Activated T-cell treated with anti-CD3 and anti-CD28 coated beads, Interleukin-2, amount 50 U/mL, for 24 hours (primary cell): ENCODE measurements at places on chromosomes 3 and 15.
A peak's percentile ranks its signal among the peaks of the same experiment; 100 is the strongest.

- peak; percentile 63 for DNase-seq
These were observed 928 bp downstream of the CEP97 start for GRCh38 chr3:101725194-101725889.

DNA sequence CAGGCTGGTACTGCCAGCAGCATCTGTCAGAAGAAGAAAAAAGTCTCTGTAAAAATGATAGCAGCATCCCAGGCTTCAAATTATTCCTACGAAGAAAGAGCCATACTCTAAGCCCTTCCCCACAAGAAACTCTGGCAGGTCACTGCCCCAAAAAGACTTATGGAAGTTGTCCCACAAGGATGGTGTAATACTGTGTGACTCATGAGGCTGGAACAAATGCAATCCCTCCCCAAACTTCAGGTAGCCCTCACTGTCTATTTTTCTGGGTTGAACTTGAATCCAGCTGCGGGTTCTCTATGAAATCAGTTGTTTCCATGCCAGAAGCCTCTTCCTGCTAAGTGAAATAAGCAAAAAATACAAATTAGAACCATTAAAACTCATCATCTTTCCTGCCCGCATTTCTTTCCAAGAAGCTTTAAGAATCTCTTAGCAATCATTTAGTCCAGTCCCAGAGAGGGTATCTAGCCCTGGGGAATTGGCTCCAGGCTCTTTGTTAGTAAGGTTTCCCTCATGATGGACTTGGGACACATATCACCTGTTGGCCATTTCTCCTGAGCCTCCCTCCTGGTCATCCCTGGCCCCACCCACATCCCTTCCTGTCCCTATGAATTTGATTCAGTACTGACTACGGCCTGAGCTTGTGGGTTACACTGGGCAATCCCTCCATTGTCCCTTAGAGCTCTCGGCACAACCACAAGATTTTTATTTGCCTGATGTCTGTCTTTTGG is 51.7 kb downstream of the FAM174B start:
- no peak for DNase-seq

GRCh38 chr15:62964251-62964650 is 78.3 kb upstream of the TPM1 start:
- no peak for DNase-seq

GRCh38 chr3:54875596-54876268 is 52.1 kb downstream of the LRTM1 start:
- no peak for DNase-seq

GRCh38 chr3:142165194-142165593 is 15.8 kb upstream of the TFDP2 start:
- DNase-seq, result no peak

GRCh38 chr3:28915741-28916500 is 364.9 kb upstream of the RBMS3 start:
- DNase-seq, result no peak

- DNase-seq, result peak; percentile 38
These were observed at the start of gene CDCP1 for GRCh38 chr3:45145681-45146614. Gene CDCP1, minus strand, starts transcription at chr3:45146378. Its CDS starts 91 bp downstream, at chr3:45146287.

- DNase-seq, result no peak
These were observed 156.6 kb downstream of the MCTP2 start for GRCh38 chr15:94387849-94388441.

GRCh38 chr3:69524816-69525215 is 138.9 kb upstream of the FRMD4B start:
- no peak for DNase-seq

DNA sequence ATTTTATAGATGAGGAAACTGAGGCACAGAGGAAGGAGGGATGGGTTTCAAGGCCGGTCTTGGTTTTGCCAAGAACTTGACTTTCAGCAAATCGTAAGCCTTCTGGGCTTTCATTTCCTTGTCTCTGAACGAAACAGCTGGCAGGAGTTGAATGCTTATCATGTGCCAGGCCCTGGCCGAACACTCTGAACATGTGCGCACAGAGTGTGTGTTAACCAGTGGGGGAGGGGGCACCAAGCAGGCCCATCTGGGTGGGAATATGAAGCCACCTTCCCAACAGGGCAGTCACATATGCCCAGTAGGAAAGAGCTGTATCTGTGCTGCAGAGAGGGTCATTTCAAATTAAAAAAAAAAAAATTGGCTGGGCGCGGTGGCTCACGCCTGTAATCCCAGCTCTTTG is 29.3 kb downstream of the ZNF710 start:
- DNase-seq, result no peak

DNA sequence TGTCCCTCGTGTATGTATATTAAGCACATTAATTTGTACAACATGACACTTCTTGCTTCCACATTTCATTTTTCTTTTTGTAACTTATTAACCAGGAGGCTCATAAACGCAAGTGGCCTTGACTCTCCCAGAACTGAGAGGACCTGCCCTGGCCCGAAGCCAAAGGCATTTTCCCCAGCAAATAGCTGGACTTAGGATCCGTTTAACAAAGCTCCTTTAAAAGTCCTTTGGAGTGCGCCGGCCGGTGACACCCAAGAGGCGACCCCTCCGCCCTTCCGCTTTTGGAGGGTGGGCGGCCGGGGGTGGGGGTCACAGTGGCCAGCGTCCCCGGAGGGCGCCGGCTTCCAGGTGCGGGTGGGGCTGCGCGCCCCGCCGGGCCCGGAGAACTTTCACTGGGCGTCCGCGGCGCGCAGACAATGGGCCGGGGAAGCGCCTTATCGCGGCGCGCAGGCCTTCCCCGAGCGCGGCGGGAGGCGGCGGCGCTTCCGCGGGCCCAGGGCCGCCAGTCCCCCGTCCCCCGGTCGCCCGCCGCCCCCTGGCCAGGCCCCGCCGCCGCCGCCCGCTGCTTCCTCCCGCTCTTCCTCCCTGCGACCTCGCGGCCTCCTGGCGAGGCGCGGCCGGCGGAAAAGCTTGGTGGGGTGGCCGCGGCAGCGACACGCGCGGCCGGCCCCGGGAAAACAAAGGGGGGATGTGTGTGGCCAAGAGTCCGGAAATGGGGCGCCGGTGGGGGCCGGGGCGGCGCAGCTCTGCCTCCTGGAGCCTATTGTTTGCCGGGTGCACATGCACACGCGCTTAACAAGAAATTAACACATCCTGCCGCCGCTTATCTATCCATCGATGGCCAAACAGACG is 613.4 kb downstream of the MCTP2 start:
- no peak for DNase-seq

GRCh38 chr15:38254051-38254883 is 1.6 kb downstream of the SPRED1 start:
- no peak for DNase-seq

DNA sequence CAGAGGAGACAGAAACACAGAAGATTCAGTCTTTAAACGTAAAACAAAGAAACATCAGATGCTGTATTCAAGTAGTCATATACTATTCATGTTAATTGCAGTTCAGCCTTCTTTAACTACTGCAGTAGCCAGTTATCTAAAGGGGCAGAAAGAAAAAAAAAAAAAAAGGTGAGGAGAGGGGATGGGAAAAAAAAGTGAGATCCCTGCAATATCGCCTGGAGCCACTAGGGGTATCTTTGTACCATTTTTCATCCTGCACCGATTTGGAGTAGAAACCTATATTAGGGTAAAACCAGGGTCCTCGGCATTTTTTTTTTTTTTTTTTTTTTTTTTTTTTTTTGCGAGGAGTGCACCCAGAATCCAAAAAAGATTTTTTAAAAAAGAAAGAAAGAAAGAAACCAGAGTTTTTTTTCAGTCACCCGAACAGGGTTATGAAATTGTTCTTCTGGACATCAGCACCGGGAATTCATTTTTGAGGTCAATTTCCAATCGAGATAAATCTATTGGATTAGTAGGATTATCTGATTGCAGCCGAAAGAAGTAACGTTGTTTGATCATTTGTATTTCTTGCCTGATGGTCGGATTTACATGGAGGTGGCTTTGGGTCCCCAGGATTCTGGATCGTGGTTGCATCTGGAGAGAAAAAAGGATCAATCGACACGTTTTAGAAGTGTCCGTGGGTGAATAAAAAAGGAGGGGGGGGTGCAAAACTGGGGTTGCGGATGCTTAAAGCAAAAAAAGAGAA is 186.7 kb downstream of the NLGN1 start:
- DNase-seq, result no peak

DNA sequence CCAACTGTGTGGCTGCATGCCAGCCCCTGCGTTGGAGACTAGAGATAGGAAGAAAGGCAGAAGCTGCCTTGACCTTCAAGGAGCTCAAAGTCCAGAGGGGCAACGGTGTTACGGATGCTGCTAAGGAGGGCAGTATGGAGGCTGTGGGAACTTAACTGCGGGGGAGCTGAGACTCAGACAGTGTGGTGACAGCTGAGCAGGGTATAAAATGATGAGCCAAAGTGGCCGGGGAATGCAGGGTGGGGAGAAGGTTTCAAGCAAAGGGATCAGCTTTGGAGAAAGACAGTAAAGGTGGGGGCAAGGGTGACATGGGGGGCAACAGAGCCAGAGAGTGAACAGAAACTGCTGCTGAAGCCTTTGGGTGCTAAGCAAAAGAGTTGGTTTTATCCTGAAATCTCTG is 6.2 kb upstream of the CYP1A2 start:
- no peak for DNase-seq

GRCh38 chr3:125381314-125381713 is 6.2 kb upstream of the ZNF148 start:
- no peak for DNase-seq

- no peak for DNase-seq
These were observed 84.6 kb upstream of the DCBLD2 start for GRCh38 chr3:98986073-98986472.

DNA sequence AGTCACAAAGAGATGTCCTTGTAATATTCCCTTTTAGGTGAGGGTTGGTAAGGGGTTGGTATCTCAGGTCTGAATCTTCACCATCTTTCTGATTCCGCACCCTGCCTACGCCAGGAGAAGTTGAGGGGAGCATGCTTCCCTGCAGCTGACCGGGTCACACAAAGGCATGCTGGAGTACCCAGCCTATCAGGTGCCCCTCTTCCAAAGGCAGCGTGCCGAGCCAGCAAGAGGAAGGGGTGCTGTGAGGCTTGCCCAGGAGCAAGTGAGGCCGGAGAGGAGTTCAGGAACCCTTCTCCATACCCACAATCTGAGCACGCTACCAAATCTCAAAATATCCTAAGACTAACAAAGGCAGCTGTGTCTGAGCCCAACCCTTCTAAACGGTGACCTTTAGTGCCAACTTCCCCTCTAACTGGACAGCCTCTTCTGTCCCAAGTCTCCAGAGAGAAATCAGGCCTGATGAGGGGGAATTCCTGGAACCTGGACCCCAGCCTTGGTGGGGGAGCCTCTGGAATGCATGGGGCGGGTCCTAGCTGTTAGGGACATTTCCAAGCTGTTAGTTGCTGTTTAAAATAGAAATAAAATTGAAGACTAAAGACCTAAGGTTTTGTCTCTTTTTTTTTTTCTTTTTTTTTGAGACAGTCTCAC is 19.8 kb downstream of the TYRO3 start:
- DNase-seq, result no peak

DNA sequence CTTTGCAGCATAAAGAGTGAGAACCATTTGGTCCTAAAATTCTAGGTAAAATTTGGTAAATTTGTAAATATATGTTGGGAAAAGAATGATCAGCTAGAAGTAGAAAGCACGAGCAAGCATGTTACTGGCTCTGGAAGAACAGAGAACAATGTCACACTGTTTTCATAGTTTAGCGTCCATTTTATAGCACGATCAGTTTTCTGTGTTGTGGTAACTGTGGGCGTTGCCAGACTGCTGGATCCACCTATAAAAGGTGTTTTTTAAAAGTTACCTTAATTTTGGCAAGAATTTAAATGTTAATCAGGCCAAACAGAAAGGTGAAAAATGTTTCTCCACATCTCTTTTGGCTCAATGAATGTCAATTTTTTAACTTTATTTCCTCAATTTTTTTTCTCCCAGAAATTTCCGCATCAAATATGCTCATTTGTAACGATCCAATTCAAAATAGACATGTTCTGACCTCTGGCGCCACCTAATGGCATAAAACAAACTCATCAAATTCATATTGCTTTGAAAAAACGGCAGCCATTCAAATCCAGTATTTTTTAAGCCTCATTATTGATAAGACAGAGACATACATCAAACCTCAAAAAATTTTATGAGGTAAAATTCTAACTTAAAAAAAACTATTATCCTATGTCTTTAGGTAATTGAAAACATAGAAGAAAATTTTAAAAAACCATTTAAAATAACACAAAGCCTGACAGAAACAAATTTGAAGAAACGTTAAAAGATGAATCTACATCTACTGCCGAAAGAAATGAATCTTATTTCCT is 5.5 kb upstream of the GP5 start:
- no peak for DNase-seq

DNA sequence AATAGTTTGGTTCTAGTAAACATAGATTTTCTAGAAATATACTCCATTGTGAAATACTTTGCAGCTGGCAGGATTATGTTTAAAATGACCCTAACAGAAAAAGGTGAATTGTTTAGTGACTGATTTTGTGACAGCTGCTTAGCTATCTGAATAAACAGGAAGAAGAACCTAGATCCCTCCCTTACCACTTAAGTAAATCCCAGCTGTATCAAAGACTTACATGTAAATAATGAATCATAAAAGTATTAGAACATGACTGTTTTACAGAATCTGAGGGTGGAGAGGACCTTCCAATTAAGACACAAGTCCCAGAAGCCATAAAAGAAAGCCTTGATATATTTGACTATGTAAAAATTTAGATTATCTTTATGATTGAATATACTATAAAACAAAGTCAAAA is 15.9 kb downstream of the SLC49A4 start:
- DNase-seq, result no peak

GRCh38 chr15:77440378-77440999 is 19.8 kb downstream of the HMG20A start:
- no peak for DNase-seq

- DNase-seq, result no peak
These were observed 107.0 kb downstream of the IGF2BP2 start for GRCh38 chr3:185717627-185718402.

DNA sequence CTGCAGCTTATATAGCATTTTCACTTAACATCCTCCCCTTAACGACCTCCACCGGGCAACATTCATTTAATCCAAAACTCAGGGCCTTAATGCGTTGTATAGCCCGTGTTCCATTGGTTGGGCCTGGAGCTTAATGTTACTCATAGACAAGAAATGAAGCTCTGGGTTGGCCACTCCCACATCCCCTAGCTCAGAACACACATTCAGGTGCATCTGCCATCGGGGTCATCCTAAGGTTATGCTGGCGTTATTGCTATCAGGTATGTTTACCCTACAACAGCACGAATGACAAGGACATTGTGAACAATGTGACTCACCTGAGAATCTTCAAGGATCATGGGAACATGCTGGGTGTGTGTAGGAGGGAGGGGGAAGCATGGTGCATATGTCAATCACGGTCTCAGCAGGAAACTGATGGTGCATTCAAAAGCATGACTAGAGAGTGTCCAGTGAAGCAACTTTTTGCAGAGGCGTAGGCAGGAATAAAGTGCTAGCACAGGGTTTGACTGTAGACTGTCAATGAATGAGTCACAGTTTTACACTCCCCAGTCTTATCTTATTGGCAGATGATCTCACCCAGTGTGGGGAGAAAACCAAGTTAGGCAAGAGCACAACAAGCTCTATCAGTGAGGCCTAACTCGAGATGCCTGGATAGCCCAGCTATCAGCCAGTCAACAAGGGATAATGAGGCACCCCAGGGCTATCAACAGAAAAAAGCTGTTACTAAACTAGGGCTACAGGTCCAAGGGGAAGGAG is 402.1 kb upstream of the MCTP2 start:
- DNase-seq, result no peak

- peak; percentile 67 for DNase-seq
These were observed 806 bp downstream of the KLHL25 start for GRCh38 chr15:85793641-85794597.

GRCh38 chr3:193040836-193041672 is 123.4 kb upstream of the MB21D2 start:
- DNase-seq, result no peak

- DNase-seq, result no peak
These were observed 629.0 kb upstream of the TBL1XR1 start for GRCh38 chr3:177826253-177826652.
